ENCODE measurements at places on chromosomes 5 and 9.

DNA sequence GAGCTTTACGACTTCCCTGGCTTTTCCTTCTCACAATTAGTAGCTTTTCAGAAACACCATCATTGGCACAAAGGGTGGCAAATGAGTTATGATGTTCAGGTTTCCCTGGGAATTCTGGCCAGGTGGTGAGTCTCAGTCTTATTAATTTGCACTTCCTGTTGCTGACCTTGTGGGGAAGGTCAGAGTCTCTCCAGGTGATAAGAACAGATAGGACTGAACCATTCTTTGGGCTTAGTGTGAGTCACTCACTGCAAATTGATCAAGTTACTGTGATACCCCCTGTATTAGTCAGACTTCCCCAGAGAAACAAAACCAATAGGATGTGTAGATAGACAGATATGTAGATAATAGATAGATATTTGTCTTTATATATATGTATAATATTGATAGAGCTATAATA is 53.8 kb upstream of the RANBP3L start:
- no peaks in the 10 kb centered on the region for H3K4me1 ChIP-seq
- H3K36me3 ChIP-seq = no peaks in the 10 kb centered on the region
- peaks cover 3% of the 10 kb centered on the region for H3K27me3 ChIP-seq
- H3K27ac ChIP-seq = no peak overlapping the region
- no peak for DNase-seq
- H3K4me3 ChIP-seq = no peak overlapping the region

- no peaks in the 10 kb centered on the region for H3K4me1 ChIP-seq
- DNase-seq = no peak
- H3K27ac ChIP-seq = no peak overlapping the region
- H3K27me3 ChIP-seq = no peaks in the 10 kb centered on the region
- H3K36me3 ChIP-seq = no peaks in the 10 kb centered on the region
- H3K4me3 ChIP-seq = no peak overlapping the region
Observed at GRCh38 chr9:90343991-90344390, 298.6 kb downstream of the DIRAS2 start.

DNA sequence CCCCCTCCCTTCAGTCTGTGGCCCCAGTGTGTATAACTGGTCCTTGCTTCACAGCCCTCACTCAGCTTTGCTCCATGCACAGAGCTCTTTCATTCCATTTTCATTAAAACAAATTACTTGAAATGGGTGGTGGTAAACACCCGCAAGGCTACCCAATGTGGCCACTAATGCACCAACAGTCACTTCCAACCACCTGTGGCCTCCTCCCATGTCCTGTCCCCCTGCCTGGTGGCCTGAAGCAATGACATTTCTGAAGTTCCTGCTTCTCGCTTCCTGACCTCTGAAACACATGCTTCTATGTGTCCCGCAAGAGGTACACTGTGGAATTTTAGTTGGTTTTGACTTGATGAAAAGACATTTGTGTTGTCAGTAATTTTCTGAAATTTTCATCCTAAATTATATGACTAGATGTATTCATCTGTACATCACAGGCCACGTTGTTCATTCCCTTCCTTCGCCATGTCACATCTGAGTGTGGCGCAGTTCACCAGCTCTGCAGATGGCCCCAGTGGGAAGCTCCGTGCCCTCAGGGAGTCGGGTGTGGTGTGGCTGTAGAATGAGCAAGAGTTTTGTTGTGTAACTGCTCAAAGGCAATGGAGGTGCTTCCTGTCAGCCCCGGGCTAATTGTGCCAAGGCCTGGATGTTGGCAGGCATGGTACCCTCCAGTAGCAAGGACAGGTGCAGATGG is 9.6 kb downstream of the ROPN1L start:
- peaks cover 14% of the 10 kb centered on the region for H3K4me1 ChIP-seq
- H3K27me3 ChIP-seq = no peaks in the 10 kb centered on the region
- H3K27ac ChIP-seq = no peak overlapping the region
- no peak for DNase-seq
- no peak overlapping the region for H3K4me3 ChIP-seq

DNA sequence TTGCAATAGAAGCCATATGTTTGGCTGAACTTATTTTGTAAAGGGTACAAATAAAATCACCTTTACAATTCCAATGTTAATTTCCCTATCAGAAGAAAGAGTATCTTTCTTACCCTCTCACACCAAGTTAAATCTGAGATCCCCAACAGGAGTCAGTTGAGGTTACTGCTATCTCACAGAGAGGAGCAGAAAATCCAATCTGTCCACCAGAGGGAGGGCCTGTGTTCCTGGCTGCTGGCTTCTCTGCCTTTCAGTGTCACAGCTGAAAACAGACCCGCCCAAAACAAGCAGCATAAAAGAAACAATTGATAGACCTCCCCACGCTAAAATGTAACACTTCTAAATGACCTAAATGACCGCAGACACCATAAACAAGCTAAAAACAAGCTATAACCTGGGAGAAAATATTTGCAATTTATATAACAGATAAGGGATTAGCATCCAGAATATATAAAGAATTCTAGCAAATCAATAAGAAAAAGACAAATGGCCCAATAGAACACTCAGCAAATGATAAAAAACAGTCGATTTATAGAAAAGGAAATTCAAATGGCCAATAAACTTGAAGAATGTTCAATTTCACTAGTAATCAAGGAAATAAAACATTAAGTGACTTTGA is 24.5 kb upstream of the MVB12B start:
- H3K4me3 ChIP-seq = no peak overlapping the region
- no peaks in the 10 kb centered on the region for H3K27me3 ChIP-seq
- H3K4me1 ChIP-seq = no peaks in the 10 kb centered on the region
- DNase-seq = peak; percentile 52
- H3K27ac ChIP-seq = no peak overlapping the region

DNA sequence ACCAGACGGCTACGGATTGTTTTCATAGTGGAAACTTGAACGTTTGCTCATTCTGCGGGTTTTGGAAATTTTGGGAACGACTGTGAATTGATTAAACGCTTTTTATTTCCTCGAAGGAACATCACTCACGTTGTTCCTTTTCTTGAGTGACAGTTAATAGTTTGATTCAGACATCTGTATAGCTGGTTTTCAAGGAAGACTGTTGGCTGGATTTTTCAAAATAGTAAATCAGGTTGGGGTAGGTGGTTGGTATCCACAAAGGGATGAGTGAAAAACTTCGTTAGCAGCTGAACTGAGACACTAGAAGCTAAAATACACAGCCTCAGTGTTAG is 1.1 kb downstream of the TGFBR1 start:
- peaks cover 40% of the 10 kb centered on the region for H3K4me1 ChIP-seq
- DNase-seq = no peak
- peak overlapping the region; percentile 61 for H3K27ac ChIP-seq
- H3K4me3 ChIP-seq = peak overlapping the region; percentile 85
- no peaks in the 10 kb centered on the region for H3K36me3 ChIP-seq

GRCh38 chr5:57993866-57994265 is 466.0 kb downstream of the PLK2 start:
- no peaks in the 10 kb centered on the region for H3K36me3 ChIP-seq
- no peaks in the 10 kb centered on the region for H3K27me3 ChIP-seq
- H3K4me1 ChIP-seq = no peaks in the 10 kb centered on the region
- no peak overlapping the region for H3K27ac ChIP-seq
- no peak for DNase-seq
- no peak overlapping the region for H3K4me3 ChIP-seq

- H3K4me1 ChIP-seq = no peaks in the 10 kb centered on the region
- no peaks in the 10 kb centered on the region for H3K36me3 ChIP-seq
- H3K27me3 ChIP-seq = peaks cover 20% of the 10 kb centered on the region
Observed at GRCh38 chr5:88659529-88660263, 223.3 kb downstream of the MEF2C start.

DNA sequence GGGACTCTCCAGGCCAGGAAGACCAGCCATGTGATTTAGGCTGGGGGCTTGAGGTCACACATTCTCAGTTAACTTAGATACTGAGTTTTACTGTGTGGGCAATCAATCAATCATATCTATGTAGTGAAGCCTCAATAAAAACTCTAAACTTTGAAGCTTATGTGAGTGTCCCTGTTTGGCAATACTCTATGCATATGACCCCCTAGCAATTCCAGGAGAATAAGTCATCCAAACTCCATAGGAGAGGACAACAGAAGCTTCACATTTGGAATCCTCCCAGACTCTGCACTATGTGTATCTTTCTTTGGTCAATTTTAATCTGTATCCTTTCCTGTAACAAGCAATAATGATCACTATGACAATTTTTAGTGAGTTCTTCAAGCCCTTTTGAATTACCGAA is 216.8 kb upstream of the RGMB start:
- H3K4me3 ChIP-seq = no peak overlapping the region
- DNase-seq = no peak
- H3K27me3 ChIP-seq = no peaks in the 10 kb centered on the region
- no peaks in the 10 kb centered on the region for H3K4me1 ChIP-seq

DNA sequence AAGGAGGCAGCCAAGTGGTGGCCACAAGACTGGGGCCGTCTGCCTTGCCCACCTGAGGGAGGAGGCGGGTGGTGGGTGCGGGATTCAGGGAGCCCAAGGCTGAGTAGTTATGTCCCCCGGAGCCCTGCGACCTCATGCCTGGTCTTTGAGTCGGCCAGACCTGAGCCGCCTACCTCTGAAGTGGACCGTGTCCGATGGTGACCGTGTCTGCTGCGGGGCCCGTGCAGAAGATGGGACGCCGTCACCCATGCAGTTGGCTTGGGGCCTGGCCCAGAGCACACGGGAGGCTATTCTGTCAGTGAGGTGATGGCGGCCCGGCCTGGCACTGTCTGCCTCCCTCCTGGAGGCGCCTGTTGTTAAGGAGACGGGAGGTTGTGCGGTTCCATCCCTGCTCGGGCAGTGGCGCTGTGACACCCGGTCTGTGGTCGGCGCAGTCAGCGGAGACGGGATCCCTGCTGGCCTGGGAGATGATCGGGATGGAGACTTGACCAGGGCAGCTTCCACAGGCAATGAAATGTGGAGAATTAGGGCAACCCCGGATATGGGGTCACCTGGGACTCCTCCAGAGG is 62.5 kb upstream of the FCN2 start:
- no peak overlapping the region for H3K27ac ChIP-seq
- no peaks in the 10 kb centered on the region for H3K4me1 ChIP-seq
- H3K27me3 ChIP-seq = no peaks in the 10 kb centered on the region
- no peak overlapping the region for H3K4me3 ChIP-seq
- no peak for DNase-seq

- no peak overlapping the region for H3K4me3 ChIP-seq
- no peaks in the 10 kb centered on the region for H3K36me3 ChIP-seq
- no peak overlapping the region for H3K27ac ChIP-seq
- no peak for DNase-seq
Observed at GRCh38 chr5:37619353-37619752, 220.5 kb downstream of the GDNF start.

GRCh38 chr9:74672237-74672636 is 175.1 kb downstream of the RORB start:
- no peaks in the 10 kb centered on the region for H3K27me3 ChIP-seq
- H3K36me3 ChIP-seq = no peaks in the 10 kb centered on the region
- no peaks in the 10 kb centered on the region for H3K4me1 ChIP-seq
- no peak overlapping the region for H3K4me3 ChIP-seq

GRCh38 chr5:93874080-93874479 is 132.7 kb upstream of the POU5F2 start:
- H3K36me3 ChIP-seq = no peaks in the 10 kb centered on the region
- H3K27me3 ChIP-seq = no peaks in the 10 kb centered on the region
- no peak overlapping the region for H3K4me3 ChIP-seq
- no peaks in the 10 kb centered on the region for H3K4me1 ChIP-seq
- no peak for DNase-seq

DNA sequence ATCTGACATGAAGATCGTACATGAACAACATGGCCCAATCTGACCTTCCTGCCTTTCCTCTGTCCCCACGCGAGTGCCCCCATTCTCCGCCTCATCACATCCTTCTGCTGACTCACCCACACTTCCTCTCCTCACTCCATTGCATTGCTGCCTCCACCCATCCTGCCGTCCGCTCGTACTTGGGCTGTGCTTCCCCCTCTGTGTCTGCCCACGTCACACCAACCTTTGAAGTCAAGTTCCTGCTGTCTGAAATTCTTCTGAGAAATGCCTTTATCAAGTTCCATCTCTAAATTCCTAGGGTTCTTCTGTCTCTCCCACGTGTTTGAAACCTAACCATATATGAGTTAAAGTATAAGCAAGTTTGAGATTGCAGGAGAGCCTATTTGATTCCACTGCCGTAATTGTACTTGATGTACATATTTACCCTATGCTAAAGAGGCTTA is 18.0 kb upstream of the STARD4 start:
- H3K4me1 ChIP-seq = peaks cover 10% of the 10 kb centered on the region
- peak overlapping the region; percentile 77 for H3K27ac ChIP-seq
- H3K4me3 ChIP-seq = peak overlapping the region; percentile 15
- H3K36me3 ChIP-seq = no peaks in the 10 kb centered on the region

DNA sequence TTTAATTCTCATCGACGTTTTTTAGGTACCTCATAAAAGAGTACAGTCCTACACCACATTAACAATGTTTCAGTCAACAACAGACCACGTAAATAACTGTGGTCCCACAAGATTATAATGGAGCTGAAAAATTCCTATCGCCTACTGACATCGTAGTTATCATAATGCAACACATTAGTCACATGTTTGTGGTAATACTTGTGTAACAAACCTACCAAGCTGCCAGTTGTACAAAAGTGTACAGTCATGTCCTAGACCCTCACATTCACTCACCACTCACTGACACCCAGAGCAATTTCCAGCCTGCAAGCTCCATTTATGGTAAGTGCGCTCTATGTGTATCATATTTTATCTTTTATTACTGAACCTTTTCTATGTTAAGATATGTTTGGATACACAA is 16.8 kb downstream of the GNAQ start:
- H3K4me3 ChIP-seq = no peak overlapping the region
- no peaks in the 10 kb centered on the region for H3K27me3 ChIP-seq
- no peaks in the 10 kb centered on the region for H3K36me3 ChIP-seq
- no peak for DNase-seq
- H3K27ac ChIP-seq = no peak overlapping the region
- H3K4me1 ChIP-seq = peaks cover 24% of the 10 kb centered on the region

DNA sequence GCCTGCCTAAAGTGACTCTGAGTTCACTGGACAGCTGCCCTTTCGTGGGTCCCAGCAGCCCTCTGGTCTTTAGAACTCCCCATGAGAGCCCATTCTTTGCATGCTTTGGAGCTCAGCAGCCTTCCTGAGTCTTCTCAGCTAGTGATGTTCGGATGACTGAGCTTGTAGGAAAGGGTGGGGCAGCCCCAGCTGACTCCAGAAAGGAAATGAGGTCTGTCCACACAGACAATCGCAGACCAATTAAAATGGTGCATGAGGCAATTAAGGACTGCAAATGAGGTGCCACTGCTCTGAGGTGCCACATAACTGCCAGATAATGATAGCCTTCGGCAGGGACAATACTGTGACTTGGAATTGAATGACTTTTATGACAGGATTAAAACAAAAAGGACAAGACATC is 25.4 kb upstream of the TOMM5 start:
- no peaks in the 10 kb centered on the region for H3K36me3 ChIP-seq
- no peak overlapping the region for H3K27ac ChIP-seq
- no peak for DNase-seq
- no peak overlapping the region for H3K4me3 ChIP-seq
- H3K27me3 ChIP-seq = no peaks in the 10 kb centered on the region
